Hematopoietic multipotent progenitor cell treated with erythropoietin and hydrocortisone succinate and interleukin-3 and kit ligand, for 17 days (in vitro differentiated cells): ENCODE measurements at places on chromosomes 16 and 17.
A peak's percentile ranks its signal among the peaks of the same experiment; 100 is the strongest.

DNA sequence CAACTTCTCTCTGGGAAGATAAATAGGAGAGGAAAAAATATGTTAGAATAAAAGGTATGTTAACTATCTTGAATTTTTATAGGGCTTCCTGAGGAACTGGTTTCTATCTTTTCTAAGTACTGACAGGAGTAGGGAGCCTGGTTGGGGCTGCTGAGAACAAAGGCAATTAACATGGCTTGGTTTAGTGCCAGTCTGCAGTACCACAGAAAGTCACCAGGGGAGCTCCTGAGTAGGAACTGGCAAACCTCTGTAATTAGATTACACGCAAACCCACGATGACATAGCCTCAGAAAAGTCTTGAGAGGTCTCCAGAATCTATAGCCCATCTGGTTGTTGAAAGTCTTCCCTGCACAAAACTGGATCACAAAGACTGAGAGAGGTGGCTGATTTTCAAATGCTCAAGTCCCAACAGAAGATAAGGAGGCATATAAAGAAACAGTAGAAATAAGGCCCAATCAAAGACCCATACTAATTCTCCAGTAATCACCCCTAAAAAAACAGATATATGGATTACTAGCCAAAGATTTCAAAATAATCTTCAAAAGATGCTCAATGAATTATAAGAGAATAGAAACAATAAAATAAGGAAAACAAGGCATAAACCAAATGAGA is 11.7 kb upstream of the CNTNAP4 start:
- DNase-seq, result no peak

DNA sequence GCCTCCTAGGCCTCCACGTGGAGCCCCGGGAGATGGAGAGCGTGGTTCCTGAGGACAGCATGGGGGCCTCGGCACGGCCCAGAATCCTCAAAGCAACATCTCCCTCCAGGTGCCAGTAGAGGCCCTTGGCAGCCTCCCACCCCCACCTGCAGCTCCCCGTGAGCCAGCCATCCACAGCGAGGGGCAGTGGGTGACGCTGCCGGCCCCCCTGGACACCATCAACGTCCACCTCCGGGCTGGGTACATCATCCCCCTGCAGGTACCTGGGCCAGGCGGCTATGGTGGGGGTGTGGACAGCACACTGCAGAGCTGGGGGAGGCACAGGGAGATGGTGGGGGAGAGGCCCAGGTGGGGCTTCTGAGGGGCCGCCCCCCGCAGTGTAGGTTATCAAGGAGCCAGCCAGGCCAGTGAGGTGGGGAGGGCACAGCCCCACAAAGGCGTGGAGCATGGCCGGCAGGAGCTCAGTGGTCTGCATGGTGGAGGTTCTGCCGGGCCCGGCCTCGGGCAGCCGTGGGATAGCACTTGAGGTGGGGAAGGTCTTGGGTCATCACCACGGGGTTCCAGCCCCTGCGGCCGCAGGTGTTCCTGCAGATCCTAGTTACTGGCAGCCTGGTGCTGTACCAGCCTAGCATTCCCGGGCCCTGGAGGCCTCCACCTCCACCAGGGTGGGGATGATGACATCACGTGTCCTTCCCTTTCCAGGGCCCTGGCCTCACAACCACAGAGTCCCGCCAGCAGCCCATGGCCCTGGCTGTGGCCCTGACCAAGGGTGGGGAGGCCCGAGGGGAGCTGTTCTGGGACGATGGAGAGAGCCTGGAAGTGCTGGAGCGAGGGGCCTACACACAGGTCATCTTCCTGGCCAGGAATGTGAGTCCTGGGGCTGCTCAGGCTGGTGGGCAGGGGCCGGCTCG is 16.4 kb downstream of the GAA start:
- DNase-seq, result no peak

GRCh38 chr17:8275421-8276290 is 12.8 kb upstream of the RANGRF start:
- no peak for DNase-seq

GRCh38 chr16:64408699-64409098 is 713.2 kb downstream of the CDH11 start:
- no peak for DNase-seq

GRCh38 chr16:50067290-50067853 is 1.6 kb downstream of the HEATR3 start:
- DNase-seq, result no peak

- DNase-seq, result peak; percentile 56
Observed at GRCh38 chr17:7523033-7523432, 25.8 kb upstream of the TNFSF12 start.

DNA sequence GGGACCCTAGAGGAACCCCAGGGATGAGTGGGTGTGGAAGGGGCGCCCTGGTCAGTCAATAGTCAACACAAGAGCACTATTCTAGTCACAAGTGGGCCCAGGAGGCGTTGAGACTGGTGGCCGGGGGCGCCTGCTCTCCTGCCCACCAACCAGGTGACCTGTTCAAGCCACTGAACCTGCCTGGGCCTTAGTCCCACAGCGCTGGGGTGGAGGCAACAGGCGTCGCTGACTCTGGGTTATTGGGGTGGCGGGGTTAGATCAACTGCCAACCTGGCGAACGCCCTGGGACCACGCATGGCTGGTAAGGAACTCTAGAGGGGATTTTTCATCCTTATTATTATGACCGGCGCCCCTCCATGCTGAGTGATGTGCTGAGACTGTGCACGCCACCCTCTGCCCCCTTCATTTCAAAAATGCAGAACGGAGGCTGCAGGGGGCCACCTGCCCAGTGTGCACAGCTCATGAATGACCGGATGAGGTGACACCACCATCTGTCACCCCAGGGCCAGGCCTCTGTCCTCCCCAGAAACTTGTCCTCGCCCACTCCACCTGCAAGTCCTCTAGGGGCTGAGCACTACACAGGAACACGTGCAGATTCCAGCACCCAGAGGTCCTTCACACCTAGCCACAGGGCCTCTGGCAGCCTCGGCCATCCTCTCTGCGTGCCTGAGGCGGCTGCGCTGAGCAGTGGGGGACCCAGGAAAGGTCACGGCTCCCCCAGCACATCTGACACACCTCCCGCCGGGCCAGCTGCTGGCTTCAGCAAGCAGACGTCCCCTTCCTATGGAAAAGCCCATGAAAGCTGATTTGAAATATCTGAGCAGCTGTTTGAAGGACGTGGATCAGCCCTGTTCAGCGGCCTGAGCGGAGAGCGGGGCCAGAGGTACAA is 51.6 kb upstream of the DNAH17 start:
- DNase-seq, result no peak

GRCh38 chr16:31134625-31135534 is 647 bp downstream of the PRSS8 start:
- no peak for DNase-seq

- peak; percentile 44 for DNase-seq
Observed at GRCh38 chr16:21645261-21645721, 7.1 kb downstream of the IGSF6 start.

DNA sequence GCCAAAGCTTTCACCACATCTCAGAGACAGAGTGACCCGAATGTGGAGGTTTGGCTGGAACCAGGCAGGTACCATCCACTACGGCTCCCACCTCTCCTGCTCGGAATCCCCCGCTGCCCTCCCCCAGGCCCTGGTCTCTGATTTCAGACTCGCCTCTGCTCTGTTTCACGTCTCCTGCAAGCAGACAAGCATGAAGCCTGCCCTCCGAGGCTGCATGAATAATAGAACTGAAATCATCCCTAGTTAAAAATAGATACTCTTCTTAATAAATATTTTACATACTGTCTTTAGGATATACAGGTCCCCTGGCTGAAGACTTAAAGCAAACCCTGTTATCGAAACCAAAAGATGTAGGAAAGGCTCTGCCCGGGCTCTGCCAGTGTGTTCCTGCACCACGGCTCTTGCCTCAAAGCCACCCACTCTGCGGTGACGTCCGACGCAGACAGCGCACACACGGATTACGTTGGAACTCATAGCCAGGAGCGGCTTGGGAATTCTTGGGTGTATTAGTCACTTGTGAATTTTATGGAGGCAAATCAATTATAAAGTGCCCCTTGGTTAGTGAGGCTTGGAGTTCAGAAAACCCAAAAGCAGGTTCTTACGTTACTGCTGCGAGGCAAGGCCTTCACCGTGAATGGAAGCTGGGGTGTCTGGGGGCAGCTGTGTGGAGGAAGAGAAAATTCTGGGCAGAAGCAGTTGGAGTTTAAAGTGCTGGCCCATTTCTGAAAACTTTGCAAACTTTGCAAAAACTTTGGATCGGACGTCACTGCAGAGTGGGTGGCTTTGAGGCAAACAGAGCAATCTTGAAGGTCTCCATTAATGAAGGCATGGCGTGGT is 25.6 kb upstream of the NPTX1 start:
- no peak for DNase-seq

- peak; percentile 89 for DNase-seq
Observed at GRCh38 chr17:64505340-64506200, 519 bp downstream of the DDX5 start.

DNA sequence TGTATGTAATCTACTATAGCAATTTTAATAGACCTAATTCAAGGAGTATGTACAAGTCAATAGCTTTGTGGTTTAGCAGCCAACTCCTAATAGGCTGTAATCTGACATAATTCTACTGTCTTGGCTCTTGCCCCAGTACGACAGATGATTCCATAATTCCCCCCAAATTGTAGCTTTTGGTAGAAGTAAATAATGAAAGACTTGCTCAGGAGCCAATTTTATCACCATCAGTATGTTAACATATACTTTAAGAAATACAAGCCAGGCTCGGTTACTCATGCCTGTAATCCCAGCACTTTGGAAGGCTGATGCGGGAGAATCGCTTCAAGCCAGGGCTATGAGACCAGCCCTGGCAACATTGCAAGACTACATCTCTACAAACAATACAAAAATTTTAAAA is 53.9 kb downstream of the AP2B1 start:
- no peak for DNase-seq

- no peak for DNase-seq
Observed at GRCh38 chr17:9959377-9959981, 54.4 kb upstream of the RCVRN start.

DNA sequence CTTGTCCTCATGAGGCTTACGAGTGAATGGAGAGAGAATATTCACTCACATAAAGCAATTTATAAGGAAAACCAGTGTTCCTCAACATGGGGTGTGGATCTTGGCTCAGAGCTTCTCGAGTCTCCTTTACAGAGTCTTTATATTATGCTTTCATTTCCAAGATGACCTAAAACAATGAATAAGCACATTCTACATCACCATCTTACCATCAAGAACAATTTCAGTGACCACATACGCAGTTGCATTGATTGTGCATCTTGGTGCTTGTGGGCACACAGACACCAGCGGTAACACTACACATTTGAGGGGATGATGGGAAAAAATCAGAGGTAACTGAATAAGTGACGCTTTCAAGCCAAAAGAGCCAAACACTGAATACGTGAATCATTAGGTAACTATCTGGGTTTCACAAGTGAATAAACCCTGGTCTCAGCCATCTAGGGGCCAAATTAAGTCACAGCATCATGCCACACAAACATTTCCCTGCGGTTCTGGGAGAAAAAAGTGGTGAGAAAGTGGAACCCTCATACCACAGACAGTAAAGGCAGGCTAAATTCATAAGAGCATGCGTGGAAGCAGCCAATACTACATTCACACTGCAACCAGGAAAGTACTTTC is 9.4 kb downstream of the CWC25 start:
- no peak for DNase-seq

GRCh38 chr17:12730931-12731521 is 58.3 kb upstream of the ARHGAP44 start:
- DNase-seq, result no peak

DNA sequence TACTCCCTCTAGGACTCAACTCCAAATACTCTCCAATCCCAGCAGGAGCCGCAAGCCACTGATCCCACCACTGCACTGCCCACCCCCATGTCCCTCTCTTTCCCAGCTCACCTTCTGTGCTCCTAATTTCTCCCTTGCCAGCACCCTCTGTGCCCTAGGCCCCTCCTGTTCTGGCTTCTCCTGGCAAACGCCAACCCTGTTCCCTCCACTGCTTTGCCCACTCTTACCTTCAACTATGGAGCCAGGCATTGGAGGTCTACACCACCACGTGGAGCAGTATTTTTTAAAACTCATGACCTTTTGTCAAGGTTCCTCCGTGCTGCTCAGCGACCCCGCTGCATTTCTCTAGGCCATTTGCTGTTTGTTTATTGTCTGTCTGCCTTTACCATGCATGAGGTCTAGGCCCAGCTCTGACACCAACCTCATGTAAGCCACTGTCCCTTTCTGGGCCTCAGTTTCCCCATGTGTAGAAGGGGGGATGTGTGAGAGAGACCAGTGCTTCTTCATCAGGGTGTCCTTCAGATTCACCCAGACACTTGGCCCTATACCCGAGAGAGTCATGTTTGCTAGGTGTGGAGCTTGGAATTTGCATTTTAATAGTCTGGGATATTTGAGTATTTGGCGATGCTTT is 4.6 kb downstream of the CCDC102A start:
- DNase-seq, result no peak

DNA sequence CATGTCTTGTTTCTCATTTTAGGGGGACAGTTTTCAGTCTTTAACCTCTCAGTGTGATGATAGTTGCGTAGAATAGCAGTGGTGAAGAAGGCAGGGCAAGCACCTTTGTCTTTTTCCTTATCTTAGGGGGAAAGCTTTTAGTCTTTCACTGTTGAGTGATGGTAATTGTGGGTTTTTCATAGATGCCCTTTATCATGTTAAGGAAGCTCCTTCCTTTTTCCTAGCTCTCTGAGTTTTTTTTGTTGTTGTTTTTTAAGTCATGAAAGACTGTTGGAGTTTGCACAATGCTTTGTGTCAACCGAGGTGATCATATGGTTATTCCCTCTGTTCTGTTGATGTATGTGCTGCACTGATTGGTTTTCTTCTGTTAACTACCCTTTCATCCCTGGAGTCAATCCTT is 15.7 kb downstream of the NOL11 start:
- DNase-seq, result no peak

DNA sequence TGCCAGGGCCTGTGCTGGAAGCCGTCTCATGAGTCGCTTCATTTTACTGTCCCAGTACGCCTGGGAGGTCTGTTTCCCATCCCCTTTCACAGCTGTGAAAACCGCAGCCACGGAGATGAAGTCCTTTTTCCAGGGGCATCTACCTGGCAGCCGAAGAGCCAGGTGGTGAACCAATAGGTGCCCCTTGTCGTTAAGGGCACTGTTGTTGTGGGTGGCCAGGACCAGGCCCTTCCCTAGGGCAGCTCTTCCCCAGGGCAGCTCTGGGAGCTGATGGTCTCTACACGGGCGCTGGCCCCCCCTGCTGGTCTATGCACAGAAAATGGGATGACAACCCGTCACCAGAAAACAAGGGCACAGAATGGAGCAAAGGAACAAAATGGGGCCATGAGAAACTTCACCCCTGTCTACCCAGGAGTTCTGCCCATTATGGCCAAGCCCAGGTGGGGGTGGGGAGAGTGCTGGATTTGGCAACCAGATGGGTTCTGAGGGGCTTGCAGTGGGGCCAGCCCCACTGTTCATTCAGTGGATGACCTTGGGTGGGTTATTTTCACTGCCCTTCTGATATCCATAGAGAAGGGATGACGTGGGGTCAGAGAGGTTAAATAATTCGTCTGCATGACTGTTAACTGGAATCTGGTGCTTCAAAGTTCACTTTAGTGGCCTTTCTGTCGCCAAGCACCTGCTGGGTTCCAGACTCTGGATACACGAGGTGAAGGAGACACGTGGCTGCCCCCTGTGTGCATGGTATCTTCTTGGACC is 11.5 kb downstream of the RMI2 start:
- peak; percentile 47 for DNase-seq

DNA sequence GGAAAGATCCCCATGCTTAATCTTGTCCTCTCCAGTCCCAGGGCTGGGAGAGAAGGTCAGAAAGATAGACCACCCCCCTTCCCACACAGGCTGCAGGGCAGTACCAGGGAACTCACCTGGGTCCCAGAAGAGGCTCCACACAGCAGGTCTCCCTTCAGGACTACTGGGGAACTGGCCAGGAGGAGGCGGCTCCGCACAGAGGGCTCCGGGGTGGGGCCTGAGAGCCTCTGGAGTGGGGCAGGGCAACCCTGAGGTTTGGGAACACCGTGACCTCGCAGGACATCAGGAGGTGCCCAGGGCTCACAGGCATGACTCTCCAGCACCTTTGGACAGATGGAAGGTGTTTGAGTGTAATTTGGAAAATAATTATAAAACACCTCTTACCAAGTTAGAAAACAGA is 11.0 kb downstream of the ABCA3 start:
- no peak for DNase-seq
